Right cardiac atrium (tissue), 5 donors: ENCODE measurements at places on chromosomes 4 and X.
A peak's percentile ranks its signal among the peaks of the same experiment; 100 is the strongest.

GRCh38 chrX:132025041-132025440, 1.9 kb downstream of the STK26 start:
- DNase-seq = no peak

DNA sequence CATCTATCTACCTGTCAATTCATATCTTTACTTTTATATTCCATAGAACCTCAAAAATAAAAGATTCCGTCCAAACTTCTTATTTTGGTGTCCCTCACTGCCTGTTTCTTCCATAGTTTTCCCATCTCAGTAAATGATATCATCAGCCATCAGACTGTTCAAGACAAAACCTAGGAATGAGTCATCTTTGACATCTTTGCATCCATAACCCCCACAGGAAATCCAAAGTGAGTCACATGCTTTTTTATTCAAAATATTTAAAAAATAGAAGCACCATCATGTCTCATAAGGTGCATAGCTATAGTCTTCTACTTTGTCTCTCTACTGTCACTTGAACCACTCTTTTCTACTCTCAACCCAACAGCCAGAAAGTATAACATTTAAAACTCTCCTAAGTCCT, 29.9 kb upstream of the CXXC4 start:
- DNase-seq = no peak

DNA sequence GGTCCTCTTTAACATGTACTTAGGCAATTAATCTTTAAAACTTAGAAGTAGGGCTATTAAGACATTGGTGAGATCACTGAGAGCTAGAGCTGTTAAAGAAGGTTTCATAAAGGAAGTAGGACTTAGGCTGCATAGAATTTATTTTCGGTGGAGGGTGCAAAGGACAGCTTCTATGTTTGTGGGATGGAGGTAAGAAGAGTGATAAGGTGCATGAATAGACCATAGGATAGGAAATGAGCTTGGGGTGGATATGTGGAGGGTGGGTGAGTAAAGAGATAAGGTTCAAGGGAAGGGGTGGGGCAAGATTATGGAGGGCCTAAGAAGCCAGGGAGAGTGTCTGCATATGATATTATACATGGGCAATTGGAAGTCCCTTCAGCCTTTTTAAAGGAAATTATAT, 15.9 kb downstream of the RTL9 start:
- no peak for DNase-seq

DNA sequence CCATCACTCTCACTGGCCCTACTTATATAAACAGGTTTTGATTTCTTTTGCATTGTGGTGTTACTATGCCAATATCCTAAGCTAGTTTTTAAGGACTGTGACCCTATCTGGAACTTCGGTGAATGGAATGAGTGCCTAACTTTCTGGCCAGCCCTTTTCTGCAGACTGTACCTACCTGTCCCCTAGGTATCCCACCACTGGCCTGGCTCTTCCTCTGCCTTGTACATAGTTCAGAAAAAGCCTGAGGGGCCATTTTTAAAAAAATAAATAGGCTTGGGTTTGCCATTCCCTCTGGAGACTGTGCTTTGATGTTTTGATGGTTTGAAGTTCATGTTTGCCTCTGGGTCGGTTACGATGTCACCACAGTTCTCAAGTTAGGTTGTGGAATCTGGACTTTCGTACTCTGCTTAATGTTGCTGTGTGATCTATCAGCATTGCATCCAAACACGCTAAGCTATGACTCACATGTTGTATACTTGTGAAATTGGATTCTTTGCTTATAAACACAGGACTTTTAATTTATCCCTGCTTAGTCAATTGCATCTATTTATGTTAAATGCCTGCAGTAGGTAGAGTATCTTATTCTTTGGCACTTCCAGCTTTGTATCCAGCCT, 182.0 kb downstream of the ANKRD50 start:
- no peak for DNase-seq

GRCh38 chr4:9704551-9705332, 76.7 kb upstream of the DRD5 start:
- no peak for DNase-seq

GRCh38 chrX:135345107-135345589, 35.9 kb downstream of the ETDC start:
- DNase-seq = peak; percentile 74

GRCh38 chrX:3184176-3184930, 143.1 kb downstream of the ARSF start:
- DNase-seq = no peak

DNA sequence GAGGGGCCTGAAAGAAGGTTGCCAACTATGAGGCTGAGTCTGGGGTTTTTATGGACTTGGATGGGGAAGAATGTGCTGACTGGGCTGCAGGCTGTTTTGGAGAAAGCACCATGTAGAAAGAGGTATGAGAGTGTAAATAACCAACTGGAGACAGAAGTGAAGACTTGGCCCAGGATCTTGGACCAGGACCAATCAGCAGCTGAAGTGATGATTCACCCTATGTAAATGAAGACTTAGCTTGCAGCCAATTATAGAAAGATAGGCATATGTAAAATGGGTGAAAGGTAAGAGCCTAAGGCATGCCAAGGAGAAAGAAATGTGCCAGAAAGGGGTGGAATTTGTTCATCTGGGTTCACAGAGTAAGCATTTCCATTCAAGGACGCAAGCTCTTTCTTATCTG, 856.7 kb upstream of the PRKX start:
- DNase-seq = no peak

GRCh38 chr4:2958446-2958845, 4.8 kb downstream of the NOP14 start:
- DNase-seq = no peak

GRCh38 chrX:34634349-34634748, 22.7 kb downstream of the TMEM47 start:
- DNase-seq = no peak

GRCh38 chrX:23879380-23880090, 28.2 kb downstream of the APOO start:
- DNase-seq = no peak

- no peak for DNase-seq
These were observed 32.4 kb upstream of the CCNG2 start for GRCh38 chr4:77124576-77124975.

DNA sequence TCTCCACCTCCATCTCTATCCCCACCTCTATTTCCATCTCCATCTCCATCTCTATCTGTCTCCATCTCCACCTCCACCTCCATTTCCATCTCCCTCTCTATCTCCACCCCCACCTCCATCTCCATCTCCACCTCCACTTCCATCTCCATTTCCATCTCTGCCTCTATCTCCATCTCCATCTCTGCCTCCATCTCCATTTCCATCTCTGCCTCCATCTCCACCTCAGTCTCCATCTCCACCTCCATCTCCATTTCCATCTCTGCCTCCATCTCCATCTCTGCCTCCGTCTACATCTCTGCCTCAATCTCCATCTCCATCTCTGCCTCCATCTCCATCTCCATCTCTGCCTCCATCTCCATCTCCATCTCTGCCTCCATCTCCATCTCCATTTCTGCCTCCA, 40.8 kb upstream of the CHRNA9 start:
- DNase-seq = no peak

DNA sequence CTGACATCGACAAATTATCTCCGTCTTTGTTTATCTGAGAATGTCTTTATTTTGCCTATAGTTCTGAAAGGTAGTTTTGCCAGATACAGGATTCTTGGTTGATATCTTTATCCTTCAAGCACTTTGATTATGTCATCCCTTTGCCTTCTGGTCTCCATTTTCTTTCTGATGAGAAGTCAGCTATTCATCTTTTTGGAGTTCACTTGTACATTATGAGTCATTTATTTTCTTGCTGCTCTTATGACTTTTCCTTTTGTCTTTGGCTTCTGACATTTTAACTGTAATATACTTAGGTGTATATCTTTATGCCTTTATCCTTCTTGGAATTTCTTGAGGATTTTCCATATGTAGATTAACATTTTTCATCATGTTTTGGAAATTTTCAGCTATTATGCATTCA, 51.4 kb downstream of the SHROOM4 start:
- DNase-seq = no peak

DNA sequence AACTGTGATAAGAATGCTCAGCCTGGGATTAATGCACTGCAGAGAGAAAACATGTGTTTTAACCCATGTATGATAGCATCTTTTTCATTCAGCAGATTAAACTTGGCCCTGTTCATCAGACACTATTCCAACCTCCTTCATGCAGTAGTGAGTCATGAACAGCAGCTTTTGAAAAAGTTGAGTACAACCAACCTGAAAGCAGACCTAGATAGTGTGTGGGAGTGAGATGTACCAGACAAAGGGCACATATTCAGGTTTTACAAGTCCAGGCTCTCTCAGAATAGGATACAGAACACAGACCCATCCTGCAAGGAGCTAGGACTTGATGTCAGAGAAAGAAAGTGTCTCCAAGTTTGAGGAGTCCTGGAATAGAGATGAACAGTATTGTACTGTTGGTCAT, 237.3 kb upstream of the STS start:
- DNase-seq = no peak

GRCh38 chr4:85798012-85798770, 323.2 kb downstream of the ARHGAP24 start:
- DNase-seq = no peak

DNA sequence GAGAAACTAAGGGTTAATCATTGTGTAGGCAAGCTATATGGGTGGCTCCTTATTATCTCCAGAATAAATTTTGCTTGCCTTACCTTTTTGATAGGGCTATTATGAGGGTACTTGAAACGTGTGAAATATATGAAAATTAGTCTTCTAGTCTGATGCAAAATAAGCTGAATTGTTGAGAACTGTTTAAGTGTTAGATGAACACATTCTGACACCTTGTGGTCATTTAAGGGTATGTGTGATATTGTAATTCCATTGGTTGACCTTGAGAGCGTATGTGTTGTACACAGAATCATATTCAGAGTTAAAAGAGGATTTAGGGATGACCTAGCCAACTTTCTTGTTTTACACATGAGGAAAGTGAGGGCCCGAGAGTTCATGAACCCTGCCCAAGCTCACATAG, 44.6 kb upstream of the LINC00632 start:
- DNase-seq = no peak

- no peak for DNase-seq
These were observed 1649.8 kb upstream of the PCDH10 start for GRCh38 chr4:131499141-131499873.
